ENCODE measurements at places on chromosomes 5 and 9.

DNA sequence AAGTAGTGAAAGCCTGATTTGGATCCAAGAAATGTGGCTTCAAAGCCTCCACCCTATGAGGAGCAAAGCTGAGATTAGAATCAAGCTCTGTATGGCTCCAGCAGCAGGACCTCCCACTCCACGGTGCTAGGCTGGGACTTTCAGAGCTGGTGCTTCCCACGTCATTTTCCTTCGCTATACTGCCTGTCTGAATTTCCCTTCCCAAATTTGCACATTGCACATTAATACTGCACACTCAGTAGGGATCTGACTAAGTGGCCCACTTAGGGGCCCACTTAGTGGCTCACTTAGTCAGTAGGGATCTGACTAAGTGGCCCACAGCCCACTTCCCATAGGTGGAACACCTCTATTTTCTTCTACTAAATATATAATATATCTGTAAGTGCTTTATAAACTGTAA lies 14.1 kb upstream of the SPDL1 start:
- no peak for DNase-seq

- no peak for DNase-seq
Observed at GRCh38 chr9:16673171-16673570, 197.3 kb downstream of the BNC2 start.

DNA sequence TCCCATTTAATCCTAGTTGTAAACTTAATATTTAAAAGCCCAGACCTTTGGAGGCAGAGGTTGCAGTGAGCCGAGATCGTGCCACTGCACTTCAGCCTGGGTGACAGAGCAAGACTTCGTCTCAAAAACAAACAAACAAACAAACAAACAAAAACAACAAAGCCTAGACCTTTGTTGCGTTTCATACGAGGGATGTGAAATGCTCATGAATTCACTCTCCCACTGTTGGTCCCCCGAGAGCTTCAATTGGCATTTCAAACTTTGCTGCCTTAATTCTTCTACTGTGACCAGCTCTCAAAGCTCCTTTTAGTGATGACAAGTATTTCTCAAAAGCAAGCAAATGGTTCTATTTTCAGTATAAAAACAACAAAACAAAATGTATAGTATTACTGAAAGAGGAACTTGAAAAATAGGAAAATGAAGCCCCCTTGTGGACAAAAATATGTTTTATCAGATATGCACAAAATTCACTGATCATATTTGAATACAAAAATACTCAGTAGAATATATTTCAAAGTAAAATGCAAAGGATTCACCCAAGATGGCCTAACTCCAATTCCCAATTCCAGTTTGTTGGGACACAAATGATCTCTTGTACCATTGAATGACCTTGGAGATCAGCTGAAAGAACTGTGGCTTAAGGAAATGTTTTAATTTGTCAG lies 140.4 kb downstream of the ESM1 start:
- DNase-seq: no peak

- no peak for DNase-seq
Observed at GRCh38 chr5:176955895-176956294, 50.7 kb downstream of the UIMC1 start.

DNA sequence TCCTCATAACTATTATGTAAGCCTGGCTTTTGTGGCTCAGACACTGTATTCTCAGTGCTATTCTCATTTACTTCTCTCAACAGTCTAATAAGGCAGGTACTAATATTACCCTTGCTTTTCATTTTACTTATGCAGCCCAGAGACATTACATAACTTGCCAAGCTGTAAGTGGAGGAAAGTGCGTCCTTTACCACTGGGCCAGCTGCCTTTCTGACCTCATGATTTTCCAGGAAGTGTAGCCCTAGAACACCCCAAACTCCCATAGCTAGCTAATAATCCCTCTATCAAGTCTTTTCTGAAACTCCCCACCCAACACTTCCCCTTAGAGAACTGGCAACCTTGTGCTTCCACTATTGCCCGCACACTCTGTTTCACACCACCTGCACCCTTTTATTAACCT lies 192.9 kb upstream of the HMHB1 start:
- DNase-seq: no peak

DNA sequence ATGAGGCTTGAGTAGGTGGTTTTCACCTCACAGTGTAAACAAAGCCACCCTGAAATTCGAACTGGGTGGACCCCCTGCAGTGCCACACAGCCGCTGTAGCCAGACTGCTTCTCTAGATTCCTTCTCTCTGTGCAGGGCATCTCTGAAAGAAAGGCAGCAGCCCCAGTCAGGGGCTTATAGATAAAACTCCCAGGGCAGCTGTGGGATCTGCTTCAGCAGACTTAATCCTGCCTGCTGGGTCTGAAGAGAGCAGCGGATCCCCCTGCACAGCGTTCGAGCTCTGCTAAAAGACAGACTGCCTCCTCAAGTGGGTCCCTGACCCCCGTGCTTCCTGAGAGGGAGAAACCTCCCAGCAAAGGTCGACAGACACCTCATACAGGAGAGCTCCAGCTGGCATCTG lies 71.4 kb downstream of the CARTPT start:
- no peak for DNase-seq

DNA sequence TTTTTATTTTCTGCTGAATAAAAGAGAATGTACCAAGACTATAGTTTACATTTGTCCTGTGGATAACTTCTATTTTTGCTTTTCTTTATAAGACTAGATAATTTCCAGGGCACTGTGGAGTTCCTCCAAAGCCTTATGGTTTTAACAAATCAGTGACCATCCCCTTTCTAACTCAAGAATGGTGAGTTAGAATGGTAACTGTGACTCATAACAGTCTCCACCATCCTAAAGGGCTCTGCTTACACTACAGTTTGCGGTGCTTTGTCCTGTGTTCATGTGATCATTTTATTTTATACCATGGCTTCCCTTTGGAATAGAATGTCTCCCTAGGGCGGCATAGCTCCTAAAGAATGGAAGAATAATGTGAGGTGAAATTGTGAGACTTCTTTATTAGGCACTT lies 30.2 kb downstream of the WDR36 start:
- no peak for DNase-seq
